Heart left ventricle (tissue), 16 donors: ENCODE measurements at places on chromosomes 5 and 9. TPM values are rescaled to one million over a fixed set of nuclear protein-coding genes. Genes with fewer than 3 reads are reported as not detected.

- DNase-seq, result no peak
These were observed 31.1 kb downstream of the MRPS27 start for GRCh38 chr5:72288924-72289323.

GRCh38 chr9:130020618-130021017 lies 22.4 kb downstream of the FNBP1 start:
- no peak for DNase-seq

DNA sequence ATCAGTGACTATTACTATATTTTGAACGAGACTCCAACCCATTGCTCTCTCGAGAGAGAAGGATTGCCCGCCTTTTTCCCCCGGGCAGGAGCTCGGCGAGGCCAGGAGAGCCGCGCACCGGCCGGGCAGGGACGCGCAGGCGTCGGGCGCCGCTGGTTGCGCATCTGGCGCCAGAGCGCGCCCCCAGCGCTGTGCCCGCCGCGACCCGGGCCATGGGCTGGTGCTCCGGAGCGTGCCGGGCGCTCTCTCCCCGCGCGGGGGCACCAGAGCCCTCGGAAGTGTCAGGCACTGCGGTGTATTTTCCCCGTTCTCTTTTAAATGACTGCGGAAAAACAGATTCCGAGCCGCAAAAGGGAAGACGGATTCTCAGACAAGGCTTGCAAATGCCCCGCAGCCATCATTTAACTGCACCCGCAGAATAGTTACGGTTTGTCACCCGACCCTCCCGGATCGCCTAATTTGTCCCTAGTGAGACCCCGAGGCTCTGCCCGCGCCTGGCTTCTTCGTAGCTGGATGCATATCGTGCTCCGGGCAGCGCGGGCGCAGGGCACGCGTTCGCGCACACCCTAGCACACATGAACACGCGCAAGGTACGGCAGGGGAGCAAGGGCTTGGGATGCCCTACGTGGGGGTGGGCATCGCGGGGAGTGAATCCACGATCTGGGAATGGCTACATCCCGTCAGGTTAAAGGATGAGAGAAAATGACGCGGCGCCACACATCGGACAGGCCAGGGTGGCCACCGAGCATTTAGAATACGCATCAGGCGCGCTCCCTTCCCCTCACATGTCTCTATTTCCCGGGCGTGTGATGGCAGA lies 1.1 kb upstream of the NTRK2 start:
- DNase-seq, result peak; percentile 51

GRCh38 chr5:40547557-40547956 lies 132.2 kb upstream of the PTGER4 start:
- DNase-seq, result no peak

DNA sequence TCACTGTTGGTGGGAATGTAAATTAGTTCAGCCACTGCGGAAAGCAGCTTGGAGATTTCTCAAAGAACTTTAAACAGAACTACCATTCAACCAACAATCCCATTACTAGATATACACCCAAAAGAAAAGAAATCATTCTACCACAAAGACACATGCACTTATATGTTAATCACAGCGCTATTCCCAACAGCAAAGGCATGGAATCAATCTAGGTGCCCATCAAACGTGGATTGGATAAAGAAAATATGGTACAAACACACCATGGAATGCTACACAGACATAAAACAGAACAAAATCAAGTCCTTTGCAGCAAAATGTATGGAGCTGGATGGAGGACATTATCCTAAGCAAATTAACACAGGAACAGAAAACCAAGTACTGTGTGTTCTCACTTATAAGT lies 42.1 kb downstream of the PRUNE2 start:
- DNase-seq, result no peak

Gene GARIN3
- total RNA-seq, result not detected

Gene PCDHB2
- 3.4 TPM for total RNA-seq

GRCh38 chr9:117232281-117232680 lies 182.6 kb downstream of the ASTN2 start:
- no peak for DNase-seq

Gene LIX1
- 0.12 TPM for total RNA-seq

- DNase-seq, result no peak
These were observed 78.2 kb upstream of the MAN2A1 start for GRCh38 chr5:109611505-109611904.

Gene CDKN2B-AS1
- total RNA-seq, result not detected

- DNase-seq, result no peak
These were observed 30.6 kb upstream of the IQGAP2 start for GRCh38 chr5:76372323-76373054.

GRCh38 chr5:99000221-99000620 lies 71.4 kb upstream of the CHD1 start:
- DNase-seq, result no peak
